ENCODE measurements at places on chromosomes 5 and 9. TPM values are rescaled to one million over a fixed set of nuclear protein-coding genes. Genes with fewer than 3 reads are reported as not detected.

Gene GLDC
- total RNA-seq = 13.1 TPM

Gene HTR4
- total RNA-seq = not detected

Gene TAF9
- 122 TPM for total RNA-seq

Gene PCDH1
- total RNA-seq = 2.2 TPM

Gene CCDC171
- total RNA-seq = 0.30 TPM

Gene TRAF1
- total RNA-seq = 4.4 TPM

Gene CNTFR
- total RNA-seq = 0.14 TPM
